ENCODE measurements at places on chromosomes 12 and 14.

DNA sequence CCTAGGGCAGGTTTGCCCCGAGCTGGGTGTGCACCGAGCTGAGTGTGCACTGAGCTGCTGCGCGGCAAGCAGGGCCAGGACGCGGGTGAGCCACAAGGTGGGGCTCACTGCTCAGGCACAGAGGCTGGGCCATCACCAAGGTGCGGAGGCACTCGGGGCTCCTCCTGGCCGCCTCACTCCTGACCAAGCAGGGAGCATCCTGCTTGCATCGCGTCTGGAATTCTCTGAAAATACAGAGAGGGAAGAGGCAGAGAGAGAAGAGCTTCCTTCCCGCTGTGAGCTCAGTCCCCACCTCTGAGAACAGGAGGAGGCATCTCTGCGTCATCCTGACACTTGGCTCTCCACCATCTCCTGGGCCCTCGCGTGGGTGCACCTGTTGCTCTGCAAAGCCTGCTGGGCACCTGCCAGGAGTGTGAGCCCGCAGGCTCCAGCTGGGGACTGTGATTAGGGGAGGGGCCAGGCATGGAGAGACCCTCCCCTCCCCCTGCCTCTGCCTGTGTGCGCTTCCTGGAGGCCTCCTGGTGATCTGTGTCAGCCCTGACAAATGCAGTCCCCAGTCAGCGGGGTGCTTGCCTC lies 116.3 kb downstream of the GLT1D1 start:
- DNase-seq = no peak

DNA sequence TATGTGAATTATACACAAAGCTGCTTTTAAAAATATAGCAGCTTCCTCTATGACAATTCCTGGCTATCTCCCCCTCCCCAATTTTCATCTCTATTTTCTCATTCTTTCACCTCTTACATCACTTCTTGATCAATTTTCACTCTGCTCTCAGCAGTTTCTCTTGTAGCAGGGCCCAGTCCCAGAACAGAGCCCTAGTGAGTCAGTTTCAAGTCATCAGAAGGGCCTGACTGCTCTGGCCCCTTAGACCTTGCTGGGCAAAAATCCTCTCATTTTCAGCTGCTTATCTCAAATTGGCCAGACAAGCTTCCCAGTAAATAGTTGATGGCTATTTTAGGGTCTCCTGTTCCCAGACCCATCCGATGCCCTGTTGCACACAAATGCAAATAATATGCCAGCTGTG lies 101.4 kb downstream of the TTC7B start:
- no peak for DNase-seq

GRCh38 chr12:128114485-128114884 lies 152.5 kb upstream of the TMEM132C start:
- DNase-seq = no peak

DNA sequence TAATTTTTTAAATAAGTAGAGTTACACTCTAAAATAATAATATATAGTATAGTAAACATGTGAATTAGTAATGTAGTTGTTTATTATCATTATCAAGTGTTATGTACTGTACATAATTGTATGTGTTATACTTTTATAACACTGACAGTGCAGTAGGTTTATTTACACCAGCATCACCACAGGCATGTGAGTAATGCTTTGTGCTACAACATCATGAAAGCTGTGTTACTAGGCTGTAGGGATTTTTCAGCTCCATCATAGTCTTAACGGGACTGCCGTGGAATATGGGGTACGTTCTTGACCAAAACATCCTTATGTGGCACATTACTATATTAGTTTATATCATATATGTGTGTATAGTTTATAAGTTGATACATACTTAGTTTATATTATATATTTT lies 8.6 kb downstream of the FNTB start:
- no peak for DNase-seq

DNA sequence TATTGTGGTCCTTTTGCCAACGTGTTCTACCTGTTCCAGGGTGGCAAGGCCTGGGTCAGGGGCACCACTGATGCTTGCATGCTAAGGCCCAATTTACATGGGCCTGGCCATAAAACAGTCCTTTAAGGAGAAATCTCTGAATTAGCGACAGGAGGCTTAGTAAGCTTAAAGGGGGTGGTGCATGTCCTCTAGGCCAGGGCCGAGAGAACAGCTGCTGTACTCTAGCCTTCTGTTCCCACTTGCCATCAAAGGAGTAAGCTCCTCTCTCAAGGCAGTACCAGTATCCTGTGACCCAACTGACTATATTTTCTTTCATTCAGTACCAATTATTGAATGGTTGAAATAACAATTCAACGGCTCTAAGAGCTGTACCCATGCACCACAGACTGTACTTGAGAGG lies 67.7 kb upstream of the ZDHHC17 start:
- no peak for DNase-seq

DNA sequence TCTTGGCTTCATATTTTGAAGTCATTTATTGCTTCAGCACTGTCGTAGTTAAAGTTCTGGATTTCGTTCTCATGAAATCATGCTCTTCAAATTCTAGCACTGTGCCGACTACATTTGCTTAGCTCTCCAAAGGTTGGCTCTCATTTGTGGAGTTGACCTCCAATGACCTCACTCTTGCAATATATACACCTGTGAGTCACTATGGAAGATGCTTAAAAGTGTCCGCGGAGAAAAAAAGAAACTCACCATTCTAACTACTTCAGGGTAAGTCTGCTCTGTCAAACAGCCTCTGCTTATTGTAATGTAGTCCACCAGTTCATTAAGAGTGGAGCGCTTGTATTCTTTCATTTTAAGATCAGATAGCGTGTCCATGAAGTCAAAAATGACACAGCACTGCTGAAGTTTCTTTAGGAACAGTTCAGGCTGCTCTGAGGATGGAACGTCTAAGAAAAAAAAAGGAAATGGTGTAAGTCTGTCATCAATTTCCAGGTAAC lies 89.7 kb downstream of the PPP2R5E start:
- no peak for DNase-seq

- DNase-seq = no peak
Measured at GRCh38 chr14:25833341-25834126, 764.3 kb downstream of the NOVA1 start.

DNA sequence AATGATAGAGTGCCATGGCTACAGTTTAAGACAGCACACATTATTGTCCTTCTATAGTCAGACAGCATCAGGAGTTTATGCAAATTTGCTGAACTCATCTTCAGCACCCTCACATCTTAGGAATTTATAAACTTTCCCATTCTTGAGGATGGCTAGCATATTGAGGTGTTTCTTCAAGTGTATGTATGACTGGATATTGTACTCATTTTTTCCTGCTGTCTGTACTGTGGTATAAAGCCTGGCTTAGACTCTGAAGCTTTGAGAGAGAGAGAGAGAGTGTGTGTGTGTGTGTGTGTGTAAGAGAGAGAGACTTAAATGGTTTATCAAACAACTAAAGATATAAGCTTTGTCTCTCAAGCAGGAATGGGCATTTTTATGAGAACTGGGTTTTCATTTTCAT lies 161.6 kb downstream of the PIK3C2G start:
- no peak for DNase-seq

- no peak for DNase-seq
Measured at GRCh38 chr14:76810525-76810924, 2.2 kb downstream of the ANGEL1 start.
